ENCODE measurements at places on chromosomes 2 and 18. TPM values are rescaled to one million over a fixed set of nuclear protein-coding genes. Genes with fewer than 3 reads are reported as not detected.

DNA sequence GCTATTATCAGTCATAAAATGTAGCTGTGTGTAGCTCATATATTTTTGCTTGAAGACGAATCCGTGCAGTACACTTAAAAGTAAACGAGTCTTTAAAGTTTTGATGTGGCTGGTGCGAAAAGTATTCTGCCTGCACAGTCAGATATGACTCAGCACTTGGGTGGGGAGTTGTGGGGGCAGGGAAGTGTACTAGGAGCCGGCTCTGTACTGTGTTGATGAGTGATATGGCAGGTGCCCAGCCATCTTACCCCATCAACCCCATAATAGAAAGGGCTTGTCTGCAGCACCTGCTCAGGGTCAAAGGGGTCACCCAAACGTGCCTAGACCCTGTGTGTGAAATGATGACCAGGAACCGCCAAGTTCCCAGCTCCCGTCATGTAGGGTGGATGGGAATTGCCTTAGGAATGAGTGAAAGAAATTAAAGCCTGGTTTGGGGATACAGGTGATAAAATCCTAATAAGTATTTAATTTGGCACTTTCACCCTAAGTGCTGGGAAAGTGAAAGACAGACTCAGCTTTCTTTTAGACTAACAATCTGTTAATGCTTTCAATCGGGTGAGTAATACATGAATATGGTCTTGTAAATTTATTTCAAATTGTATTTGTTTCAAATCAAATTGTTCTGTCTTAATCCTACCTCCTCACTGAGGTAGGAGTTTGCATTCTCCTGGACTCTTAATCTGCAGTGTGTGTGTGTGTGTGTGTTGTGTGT lies 48.0 kb downstream of the BCL2L11 start:
- no peak for DNase-seq

- DNase-seq, result no peak
Measured at GRCh38 chr18:13446610-13447461, 228.3 kb downstream of the LDLRAD4 start.

The REEP1 gene
- 2.0 TPM for total RNA-seq

The KIF5C gene
- total RNA-seq, result 1.4 TPM

GRCh38 chr2:96159084-96159830 lies 14.0 kb upstream of the DUSP2 start:
- DNase-seq, result no peak

The RGPD3 gene
- not detected for total RNA-seq

DNA sequence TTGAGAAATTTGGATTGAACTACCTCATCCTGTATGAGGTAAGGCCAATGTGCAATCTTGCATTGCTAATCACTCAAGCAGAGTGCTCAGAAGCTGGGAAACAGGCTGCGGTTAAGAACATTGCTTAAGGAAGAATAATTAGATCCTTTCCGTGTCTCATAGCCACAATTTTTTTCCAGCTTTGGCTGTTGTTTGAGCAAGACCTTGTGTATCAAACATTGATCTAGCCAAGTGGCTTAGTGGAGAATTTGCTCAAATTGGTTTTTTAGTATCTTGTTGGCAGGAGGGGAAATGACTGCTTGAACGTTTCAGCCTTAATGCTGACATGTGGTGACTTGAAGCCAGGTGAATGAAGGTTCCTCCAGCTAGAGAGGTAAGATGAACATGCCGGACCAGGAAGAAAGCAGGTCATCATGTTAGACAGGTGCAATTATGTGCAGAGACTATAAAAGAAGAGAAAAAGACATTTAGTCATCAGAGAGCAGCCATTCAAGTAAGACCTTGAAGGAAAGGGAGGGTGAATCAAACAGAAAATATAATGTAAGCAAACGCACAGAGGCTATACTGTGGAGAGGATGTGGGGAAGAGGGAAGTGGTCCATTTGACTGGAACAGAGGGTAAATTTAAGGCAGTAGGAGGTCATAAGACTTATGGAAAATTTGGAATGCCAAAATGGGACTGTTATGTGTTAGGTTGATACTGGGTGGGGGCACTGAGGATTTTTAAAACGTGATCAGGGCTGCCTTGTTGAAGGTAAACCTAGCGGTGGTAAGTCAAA lies 98.9 kb upstream of the CYP1B1 start:
- DNase-seq, result no peak

DNA sequence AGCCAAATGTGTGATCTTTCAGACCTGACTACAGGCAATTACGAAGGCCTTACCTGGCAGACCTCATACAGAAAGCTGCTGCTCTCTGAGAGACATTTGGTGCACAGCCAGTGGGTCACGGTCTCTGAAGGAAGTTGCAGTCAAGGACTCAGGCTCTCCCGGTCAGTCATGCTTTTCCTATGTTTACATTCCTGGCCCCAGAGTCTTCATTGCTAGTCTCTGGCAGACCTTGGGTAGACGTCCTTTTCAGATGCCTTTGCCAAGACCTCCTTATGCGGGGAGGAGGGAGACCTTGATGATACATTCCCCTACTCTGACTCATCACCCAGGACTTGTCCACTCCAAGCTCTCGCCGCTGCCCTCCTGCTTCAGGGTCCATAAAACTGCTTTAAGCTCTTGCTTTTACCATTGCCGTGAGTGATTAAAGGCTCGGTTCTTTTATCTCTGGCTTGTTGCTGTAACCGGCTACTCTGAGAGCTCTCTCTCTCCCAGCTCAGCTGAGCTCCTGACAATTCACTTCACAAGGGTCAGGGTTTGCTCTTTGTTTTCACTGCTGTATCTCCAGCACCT lies 62.0 kb upstream of the SLC35F5 start:
- peak; percentile 32 for DNase-seq

- DNase-seq, result no peak
Measured at GRCh38 chr2:232897598-232898408, 27.7 kb downstream of the SNORC start.

DNA sequence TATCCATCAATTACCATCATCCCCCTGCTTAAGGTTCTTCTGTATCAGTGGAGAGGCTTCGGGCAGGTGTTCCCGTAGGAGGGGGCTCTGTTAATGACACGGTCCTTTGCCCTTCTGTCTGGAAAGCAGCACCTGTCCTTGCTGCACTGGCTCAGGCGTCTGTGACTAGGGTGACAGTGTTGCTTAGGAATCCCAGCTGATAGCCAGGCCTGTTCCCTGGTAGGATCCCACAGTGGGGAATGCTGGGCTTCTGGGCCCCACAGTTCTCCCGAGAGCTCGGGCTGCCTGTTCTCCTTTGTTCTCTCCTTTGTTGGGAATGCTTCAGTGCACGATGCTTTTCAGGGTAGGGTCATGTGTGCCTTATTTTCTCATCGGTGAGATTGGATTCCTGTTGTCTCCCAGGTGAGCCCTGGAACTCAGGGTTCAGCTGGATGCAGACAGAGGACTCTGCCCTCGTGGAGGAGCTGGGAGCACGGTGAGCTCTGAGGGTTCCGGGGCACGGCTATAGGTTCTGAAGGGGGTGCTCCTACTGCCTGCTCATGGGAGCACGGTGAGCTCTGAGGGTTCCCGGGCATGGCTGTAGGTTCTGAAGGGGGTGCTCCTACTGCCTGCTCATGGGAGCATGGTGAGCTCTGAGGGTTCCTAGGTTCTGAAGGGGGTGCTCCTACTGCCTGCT lies 9.6 kb downstream of the SNTG2 start:
- no peak for DNase-seq

DNA sequence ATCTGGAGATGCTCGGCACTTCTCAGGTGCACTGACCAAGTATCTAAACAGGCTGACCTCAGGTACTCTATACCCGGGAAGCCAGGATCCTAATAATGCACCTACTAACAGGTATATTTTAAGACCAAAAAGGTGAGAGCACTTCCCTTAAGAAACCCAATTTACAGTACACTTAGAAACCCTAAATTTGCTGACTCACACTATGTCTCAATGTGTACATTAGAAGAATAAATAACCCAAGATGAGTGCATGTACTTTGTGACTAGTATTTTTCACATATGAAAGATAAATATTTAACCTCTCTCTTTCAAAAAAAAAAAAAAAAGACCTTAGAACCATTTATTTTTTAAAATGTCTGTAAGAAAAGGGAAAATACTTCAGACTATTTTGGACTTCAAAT lies 118.8 kb downstream of the ZNF516 start:
- no peak for DNase-seq

DNA sequence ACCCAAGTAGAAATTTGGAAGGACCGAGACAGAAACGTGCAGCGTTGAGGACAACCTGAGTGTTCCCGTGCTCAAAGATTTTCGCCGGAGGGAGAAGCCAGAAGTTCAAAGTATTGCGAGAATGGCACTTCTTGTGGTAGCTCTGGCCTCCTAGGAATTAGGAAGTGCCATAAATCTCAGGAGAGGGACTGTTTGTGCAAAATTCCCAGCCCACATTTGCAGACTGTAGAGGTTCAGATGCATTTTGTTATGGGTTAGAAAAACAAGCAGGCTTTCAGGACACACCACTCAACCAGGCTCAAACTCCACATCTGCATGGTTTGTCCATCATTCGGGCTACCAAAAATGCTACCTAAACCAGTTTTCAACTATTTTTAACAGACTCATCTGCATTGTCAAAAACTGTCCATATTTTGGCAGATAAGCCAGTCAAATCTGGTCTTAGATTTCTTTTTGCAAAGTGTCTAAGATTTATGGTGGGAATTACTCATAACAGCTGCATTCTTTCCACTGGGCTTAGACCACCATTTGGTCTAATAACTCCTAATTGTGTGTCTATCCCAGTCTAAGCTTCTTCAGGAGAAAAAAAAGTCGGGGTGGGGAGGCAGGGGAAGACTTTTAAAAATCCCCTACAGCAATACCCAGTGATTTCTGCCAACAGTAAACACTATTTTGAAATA lies 422.9 kb downstream of the ARHGAP15 start:
- no peak for DNase-seq

- DNase-seq, result peak; percentile 74
Measured at GRCh38 chr2:71190656-71191569, 36.0 kb downstream of the PAIP2B start.

The KCNJ13 gene
- 2.3 TPM for total RNA-seq

DNA sequence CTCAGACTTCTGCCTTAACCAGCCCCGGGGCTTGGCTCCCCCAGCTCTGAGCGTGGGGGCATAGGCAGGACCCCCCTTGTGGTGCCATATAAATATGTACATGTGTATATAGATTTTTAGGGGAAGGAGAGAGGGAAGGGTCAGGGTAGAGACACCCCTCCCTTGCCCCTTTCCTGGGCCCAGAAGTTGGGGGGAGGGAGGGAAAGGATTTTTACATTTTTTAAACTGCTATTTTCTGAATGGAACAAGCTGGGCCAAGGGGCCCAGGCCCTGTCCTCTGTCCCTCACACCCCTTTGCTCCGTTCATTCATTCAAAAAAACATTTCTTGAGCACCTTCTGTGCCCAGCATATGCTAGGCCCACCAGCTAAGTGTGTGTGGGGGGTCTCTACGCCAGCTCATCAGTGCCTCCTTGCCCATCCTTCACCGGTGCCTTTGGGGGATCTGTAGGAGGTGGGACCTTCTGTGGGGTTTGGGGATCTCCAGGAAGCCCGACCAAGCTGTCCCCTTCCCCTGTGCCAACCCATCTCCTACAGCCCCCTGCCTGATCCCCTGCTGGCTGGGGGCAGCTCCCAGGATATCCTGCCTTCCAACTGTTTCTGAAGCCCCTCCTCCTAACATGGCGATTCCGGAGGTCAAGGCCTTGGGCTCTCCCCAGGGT lies 5.5 kb downstream of the CTDSP1 start:
- no peak for DNase-seq

DNA sequence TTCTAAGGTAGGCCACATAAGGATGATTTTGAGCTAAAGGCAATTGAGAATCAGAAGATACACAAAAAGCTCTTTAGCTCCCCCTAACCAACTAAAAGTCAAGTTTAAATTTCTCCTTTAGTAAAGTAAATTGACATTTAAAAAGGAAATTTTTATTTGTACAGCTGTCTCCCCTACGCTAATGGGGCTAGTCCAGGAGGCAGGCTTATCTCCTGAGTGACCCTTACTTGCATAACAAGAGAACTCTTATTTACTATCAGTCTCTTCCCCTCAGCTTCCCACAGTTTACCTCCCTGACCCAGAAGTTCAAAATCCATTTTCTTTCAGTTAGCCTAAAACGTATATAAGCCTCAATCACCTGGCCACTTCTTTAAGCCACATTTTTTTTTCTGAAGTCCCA lies 1002.8 kb upstream of the NRXN1 start:
- no peak for DNase-seq

The FARP2 gene
- total RNA-seq, result 344 TPM

DNA sequence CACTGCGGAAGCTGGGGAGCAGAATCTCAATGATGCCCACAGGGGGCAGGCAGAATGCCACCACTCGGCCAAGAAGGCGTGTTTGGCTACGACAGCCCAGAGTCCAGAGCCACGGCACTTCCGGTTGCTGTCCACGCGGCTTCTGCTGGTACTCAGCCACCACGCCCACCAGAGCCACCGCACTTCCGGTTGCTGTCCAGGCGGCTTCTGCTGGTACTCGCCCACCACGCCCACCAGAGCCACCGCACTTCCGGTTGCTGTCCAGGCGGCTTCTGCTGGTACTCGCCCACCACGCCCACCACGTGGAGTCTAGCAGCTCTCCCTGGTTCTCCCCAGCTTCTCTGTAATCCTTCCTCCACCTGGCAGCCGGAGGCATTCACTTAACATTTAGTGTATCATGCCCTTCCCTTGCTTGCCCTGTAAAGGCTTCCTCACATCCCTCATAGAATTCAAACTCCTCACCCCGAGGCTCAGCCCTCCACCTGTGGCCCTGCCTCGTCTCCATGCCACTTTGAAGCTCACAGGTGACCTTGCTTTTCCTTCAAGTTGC lies 40.1 kb upstream of the APCDD1 start:
- DNase-seq, result no peak

GRCh38 chr2:239894276-239894675 lies 130.9 kb downstream of the NDUFA10 start:
- no peak for DNase-seq

- DNase-seq, result no peak
Measured at GRCh38 chr2:158774681-158775080, 20.4 kb upstream of the DAPL1 start.

GRCh38 chr2:44104855-44105271 lies 63.8 kb upstream of the PPM1B start:
- DNase-seq, result no peak

- no peak for DNase-seq
Measured at GRCh38 chr18:48621815-48622555, 83.2 kb downstream of the CTIF start.

DNA sequence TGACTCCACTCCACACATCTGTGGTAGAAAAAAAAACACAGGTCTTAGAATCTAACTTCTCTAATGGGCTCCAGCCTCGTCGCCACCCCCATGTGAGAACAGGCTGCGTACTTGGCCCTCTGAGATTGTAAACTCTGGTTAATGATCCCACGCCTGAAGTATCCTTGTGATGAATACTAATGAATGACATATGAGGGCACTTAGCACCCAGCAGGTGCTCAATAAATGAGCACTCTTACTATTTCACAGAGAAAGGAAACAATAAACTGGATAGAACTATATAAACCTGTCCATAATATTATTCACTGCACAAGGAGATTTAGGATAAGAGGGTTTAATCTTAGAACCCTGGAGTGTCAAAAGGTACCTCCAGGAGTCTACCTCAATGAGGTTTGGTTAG lies 310.1 kb upstream of the HNRNPA3 start:
- no peak for DNase-seq

Measured in SK-MEL-5 (cell line).